ENCODE measurements at places on chromosomes 2 and 18.

DNA sequence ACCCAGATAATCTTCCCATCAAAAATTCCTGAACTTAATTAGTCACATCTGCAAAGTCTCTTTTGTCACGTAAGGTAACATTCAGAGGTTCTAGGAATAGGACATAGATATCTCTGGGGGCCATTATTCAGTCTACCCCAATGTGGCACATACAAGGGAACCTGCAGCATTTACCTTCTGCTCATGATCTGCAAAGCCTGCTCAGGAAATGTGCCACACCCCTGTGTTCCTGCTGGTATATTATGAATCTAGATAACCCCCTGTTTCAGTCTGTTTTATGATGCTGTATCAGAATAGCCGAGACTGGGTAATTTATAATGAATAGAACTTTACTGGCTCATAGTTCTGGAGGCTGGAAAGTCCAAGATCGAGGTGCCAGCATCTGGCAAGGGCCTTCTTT is 103.5 kb downstream of the ARL4C start:
- DNase-seq, result no peak

GRCh38 chr18:56721031-56721430 is 69.9 kb downstream of the WDR7 start:
- no peak for DNase-seq

DNA sequence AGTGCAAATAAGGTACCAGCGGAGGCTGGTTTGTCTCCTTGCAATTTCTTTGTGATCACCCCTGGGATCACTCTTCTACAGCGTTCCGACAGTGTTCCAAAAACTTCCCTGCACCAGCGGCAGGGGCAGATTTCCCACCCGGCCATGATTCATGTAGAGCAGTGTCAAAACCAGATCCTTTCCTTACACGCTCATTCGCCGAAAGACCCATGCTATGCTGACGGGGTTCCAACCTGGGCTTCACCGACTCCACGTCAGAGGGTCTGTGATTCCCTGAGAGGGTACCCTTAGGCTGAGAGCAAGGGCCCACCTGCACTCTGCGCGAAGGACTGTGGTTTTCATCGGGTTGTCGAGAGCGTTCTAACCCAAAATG is 423 bp upstream of the TTC27 start:
- no peak for DNase-seq

GRCh38 chr2:229927817-229928321 is 5.6 kb downstream of the FBXO36 start:
- DNase-seq, result no peak

DNA sequence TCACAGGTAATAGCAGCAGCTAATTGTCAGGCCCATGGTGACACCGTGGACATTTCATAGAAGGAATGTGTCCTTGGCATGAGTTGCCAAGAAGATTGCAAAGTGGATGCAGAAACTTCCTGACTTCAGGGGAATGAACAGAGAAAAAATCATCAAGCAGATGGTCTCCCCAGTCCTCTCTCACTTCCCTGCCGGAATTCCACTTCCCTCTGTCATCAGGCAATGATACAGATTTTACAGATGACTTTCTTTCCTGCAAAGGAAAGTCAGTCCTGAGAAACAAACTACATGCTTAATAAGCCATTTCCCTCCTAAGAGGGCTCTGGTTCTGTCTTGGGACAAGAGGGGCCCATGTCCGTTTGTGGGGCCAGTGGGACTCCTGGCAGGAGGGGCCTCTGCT is 45.7 kb downstream of the KCNF1 start:
- no peak for DNase-seq

DNA sequence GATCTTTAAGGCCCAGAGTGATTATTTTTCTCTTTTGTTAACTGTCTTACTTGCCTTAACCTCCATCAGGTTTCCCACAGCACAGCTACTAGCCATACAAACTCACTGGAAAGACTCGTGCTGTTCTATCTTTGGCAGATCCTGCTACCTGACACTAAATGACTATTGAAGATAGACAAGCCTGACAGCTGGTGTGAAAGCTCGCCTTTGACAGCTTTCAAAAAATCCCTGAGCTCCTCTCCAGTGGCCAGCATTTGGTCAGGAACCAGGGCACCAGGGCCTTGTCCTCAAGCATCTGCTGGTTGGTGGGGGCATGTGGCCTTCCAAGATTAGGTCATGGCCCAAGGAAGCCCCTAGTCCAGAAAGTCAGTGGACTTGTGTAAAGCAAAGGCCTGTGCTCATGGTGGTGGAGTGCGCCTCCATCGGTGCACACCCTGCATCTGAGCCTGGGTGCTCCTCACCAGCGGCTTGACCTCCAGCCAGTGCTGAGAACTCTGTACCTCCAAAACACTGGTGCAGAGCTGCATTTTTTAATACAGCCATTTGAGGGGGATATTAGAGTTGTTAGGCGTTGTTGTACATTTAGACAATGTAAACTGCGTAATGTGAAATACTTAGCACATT is 158.5 kb downstream of the NCK2 start:
- no peak for DNase-seq

Data from GM18507 (cell line).